ENCODE measurements at places on chromosomes 2 and 18.

- no peak for DNase-seq
Measured at GRCh38 chr2:177400337-177400923, 7.9 kb downstream of the AGPS start.

DNA sequence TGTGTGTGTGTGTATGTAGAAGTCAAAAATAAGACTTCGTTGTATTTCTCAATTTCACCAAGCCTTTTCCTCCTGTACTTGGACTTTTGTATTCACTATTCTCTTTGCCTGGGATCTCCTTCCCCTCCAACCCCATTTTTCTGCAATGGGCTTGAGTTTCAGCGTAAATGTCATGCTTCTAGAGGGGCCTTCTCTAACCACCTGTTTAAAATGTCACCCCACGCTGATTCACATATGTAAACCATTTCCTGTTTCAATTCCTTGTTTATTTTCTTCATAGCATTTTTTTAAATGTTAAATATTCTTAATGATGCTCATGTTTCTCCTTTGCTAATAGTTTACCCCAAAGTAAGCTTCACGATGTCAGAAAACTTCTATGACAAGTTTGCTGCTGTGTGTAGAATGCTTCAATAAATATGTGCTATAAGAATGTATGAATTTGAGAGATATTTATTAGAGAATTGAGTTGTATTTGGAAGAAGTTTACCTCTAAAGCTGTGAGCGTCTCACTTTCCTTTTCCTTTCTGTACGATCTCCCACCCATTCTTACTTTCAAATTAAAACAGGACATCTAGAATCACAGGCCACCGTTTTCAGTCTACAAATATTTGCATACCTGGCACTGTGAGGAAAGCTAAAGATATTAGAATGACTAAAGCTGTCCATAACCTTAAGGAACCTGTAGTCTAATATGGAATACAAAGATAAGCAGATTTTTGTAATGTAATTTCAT lies 762.4 kb downstream of the LRRTM4 start:
- no peak for DNase-seq

GRCh38 chr2:8000870-8001269 lies 681.0 kb upstream of the ID2 start:
- no peak for DNase-seq

- DNase-seq, result no peak
Measured at GRCh38 chr2:192416060-192416459, 221.3 kb upstream of the TMEFF2 start.

GRCh38 chr2:85601771-85602475 lies 575 bp downstream of the TMEM150A start:
- no peak for DNase-seq

GRCh38 chr2:109467701-109468100 lies 146.1 kb downstream of the SEPTIN10 start:
- DNase-seq, result no peak

Data from NCI-H1417 treated with DMSO at 0.1 percent for 48 hours (cell line).